ENCODE measurements at places on chromosomes 12 and 14.

DNA sequence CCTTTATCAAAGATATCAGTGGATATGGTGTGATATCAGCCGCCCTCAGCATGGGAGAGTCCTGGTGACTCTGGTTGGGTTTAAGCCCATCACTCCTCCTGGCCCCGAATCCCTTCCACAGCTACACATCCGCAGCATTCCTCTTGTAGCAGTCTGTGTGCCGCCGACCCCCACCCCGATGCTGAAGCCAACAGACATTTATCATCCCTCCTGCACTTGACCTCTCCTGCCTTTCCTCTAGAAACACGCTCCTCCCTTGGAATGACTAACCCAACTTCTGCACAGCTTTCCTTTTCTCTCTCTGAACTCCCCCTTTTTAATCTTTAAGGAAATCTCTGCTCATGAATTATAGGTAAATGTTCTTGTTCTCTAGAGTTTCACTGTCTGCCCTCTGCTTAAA is 250.9 kb upstream of the FOXN3 start:
- no peak for DNase-seq

- no peak for DNase-seq
Measured at GRCh38 chr12:99390707-99391106, 256.8 kb upstream of the GARIN6 start.

DNA sequence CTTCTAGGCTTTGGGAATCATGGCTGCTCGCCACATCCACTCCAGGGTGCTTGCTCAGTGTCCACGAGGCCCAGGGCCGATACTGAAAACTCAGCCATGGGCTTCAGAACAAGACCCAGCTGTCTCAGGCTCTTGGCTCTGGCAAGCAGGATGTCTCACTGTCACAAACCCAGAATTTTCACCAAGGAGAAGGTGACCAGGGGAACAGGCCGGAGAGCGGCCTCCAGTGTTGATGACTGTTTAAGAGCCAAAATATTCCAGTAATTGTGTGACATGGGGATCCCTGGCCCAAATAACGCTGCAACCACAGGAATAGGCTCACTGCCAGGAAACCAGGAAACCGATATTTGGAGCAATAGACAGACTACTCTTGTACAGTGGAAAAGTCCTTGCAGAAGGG is 9.8 kb upstream of the SERPINA5 start:
- no peak for DNase-seq

DNA sequence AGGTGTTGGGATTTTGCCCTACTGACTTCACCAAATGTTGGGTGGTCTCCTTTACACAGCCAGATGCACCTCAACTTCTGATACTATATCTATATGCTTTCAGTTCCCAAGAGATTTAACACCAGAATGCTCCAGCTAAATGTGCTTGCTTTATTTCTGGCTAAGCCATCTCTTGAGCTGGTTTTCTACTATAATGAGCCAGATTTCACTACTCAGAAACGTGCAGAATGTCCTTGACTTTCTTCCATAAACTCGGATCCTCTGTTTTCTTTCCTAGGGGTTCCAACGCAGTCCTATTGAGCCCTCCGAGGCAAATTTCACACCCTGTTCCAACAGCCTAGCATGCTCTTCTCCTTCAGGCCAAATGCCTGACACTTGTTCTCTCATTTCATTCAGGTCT is 200.3 kb downstream of the DPY19L2 start:
- DNase-seq = no peak

GRCh38 chr14:76446921-76447320 is 71.0 kb downstream of the ESRRB start:
- no peak for DNase-seq

- no peak for DNase-seq
Measured at GRCh38 chr14:64704143-64704742, at the start of gene PLEKHG3. TSS of gene PLEKHG3 (plus strand) at chr14:64704424. CDS start at chr14:64727632, 23,208 bp downstream.

DNA sequence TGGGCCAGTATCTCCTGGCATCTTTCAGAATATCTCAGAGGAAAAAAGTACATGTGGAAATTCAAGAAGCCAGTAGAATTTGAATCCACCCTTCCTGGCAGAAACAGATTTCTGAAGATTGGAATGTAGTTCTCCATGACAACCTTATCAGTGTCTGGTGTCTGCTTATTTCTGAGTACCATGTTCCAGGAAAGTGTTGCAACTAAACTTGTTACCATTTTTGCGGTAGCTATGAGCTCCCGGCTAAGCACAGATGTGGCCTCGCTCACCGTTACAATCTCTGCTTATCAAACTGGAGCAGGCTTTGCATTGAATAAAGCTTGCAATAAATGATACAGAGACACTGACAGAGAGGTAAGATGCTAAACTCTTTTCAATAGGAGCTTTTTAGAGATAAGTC is 13.0 kb upstream of the ITPR2 start:
- DNase-seq = peak; percentile 76

DNA sequence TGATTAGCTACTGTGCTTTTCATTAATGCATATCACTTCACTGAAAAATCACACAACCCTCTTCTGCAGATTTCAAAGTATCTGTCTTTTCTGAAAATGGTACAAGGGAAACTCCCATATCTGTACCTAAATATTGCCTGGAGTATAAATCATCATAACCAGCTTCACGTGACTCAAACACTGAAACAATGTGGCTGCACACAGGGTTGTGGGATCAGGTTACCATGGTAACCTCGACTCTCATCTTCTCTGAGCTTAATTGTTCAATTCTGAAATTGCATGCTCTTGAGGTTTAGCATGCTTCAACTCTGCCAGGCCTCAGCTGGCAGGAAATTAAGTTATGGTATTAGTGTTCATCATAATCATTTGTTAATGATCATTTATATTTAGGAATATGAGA is 77.5 kb upstream of the CPSF6 start:
- DNase-seq = peak; percentile 59

- no peak for DNase-seq
Measured at GRCh38 chr12:39912211-39912980, 193.5 kb downstream of the SLC2A13 start.

- no peak for DNase-seq
Measured at GRCh38 chr12:97048421-97049035, 141.5 kb downstream of the NEDD1 start.

DNA sequence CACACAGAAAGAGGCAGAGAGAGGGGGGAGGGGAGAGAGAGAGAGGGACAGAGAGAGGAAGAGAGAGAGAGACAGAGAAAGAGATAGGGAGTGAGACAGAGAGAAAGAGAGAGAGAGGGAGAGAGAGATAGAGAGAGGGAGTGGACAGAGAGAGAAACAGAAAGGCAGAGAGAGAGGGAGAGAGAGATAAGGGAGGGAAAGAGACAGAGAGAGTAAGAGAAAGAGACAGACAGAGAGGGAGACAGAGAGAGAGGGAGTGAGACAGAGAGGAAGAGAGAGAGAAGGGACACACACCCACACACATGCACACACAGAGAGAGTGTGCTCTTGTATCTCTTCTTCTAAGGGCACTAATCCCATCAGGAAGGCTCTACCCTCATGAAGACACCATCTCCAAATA is 103.2 kb upstream of the ESRRB start:
- no peak for DNase-seq

DNA sequence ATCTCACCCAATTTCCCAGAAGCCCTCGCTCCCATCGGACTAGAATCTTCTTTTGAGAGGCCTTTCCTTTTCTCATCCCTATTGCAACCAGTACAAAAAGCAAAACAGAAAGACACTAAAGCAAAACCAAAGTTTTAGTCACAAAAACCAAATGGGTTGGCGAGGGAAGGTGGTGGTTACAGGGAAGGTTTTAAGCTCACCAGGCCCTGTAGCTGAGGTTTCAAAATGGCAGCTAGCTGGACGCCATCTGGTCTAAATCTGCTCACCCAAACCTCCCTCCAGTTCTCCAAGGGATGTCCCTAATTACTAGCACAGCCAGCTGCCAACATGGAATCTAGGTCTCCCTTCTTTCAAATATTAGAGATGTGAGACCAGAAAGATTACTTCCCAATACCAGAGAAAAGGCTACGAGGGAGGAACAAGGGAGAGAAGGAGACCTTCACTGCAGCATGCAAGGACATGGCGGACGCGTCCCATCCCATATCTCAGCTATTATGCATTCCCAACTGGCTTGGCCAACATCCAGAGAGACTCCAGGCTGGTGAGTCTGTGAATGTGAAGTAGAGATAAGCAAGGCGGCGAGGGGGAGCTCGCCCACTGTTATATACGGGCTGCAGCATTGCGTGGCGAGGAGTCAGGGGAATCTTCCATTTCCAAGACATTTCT is 70.8 kb downstream of the DPF3 start:
- DNase-seq = no peak

GRCh38 chr14:52836063-52836462 is 44.7 kb upstream of the GNPNAT1 start:
- no peak for DNase-seq

DNA sequence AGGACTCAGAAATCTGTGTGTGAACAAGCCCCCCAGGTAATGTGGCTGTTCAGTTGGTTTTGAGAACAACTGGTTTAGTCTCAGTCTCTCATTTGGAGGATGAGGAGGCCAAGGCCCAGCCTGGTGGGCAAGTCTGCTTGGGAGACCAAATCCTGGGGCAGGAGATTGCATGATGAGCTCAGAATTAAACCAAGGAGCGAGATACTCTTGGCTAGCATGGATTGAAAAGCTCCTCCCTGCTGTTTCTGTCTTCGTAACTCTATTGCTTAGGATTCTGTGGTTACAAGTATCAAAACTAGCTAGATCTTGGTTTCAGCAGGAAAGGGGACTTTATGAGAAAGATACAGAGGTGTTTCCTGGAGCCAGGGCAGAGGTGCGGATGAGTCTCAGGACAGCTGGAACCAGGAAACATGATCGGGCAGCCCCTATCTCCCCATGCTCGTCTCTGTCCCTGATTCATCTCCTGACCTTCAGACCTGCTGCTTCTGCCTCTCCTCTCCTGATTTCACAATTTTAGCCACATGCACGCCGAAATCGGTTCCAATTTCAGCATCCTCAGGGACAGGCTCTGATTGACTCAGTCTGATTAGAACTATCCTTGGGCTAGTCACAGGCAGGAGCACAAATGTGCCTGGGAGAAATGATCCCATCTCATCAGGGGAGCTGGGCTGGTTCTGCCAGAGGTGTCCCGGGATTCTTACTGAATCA is 40.2 kb upstream of the RIN3 start:
- DNase-seq = no peak

DNA sequence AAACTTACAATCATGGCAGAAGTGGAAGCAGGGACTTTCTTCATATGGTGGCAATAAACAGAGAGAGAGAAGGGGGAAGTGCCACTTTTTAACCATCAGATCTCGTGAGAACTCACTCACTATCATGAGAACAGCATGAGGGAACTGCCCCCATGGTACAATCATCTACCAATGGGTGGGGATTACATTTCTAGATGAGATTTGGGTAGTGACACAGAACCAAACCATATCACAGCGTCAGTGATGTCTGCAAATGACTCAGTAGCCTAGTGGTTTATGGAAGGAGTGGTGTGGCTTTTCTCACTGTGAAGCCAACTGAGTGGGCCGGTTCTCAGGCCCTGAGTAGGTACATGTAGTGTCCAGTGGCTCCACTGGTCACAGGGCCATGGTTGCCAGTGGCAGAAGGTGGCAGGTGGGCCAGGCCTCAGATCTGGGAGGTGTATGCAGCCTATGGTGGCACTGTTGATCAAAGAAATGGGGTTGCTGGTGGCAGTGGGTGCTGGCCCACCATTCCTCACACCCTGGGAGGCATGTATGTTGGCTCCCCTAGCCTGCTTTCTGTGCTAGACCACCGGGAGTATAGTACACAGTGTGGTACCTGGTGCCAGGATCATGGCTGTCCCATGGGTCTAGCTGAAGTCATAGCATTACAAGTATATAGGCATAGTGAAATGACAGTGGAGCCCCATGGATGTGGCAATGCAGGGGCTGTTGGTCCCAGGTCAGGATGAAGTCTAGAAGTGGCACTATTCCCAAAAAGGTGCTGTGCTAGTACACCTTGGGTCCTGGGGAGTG is 191.9 kb downstream of the NUBPL start:
- DNase-seq = no peak

DNA sequence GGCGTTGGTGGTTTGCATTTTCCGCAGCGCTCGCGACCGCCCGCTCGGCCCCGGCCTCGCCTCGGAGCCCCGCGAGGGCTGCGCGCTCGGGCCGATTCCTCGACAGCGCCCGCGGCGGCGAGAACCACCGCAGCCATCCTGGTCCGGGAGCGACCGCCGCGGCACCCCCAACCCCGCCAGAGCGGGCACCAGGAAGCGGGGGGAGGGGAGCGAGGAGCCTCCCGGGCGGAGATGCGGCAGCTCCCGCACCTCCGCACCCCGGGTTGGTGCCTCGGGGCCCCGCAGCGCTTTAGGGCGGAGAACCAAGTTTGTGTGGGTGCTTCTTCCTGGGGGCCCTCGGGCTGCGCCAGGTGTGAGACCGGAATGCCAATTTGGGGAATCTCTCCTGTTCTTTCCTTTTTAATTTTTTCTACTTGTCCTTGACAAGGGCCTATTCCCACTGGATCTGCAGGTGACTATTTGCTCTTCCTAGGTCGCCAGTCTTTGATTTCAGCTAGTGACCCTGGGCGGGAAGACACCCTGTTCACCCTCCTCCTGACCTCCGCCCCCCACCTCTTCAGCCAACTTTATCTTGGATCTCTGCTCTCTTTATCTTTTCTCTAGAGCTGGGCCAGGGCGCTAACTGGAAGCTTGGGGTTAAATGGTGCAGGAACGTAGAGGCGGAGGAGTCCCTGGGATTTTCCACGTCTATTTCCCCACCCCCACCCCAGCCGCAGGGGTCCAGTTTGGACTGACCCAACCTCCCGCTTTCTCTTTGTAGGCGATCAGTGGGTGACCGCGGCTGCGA is at the start of gene SOCS2:
Gene SOCS2 (plus strand): TSS at position 751 of the 787 bp plus-strand sequence. CDS start 223 bp downstream, outside the sequence.
- no peak for DNase-seq

DNA sequence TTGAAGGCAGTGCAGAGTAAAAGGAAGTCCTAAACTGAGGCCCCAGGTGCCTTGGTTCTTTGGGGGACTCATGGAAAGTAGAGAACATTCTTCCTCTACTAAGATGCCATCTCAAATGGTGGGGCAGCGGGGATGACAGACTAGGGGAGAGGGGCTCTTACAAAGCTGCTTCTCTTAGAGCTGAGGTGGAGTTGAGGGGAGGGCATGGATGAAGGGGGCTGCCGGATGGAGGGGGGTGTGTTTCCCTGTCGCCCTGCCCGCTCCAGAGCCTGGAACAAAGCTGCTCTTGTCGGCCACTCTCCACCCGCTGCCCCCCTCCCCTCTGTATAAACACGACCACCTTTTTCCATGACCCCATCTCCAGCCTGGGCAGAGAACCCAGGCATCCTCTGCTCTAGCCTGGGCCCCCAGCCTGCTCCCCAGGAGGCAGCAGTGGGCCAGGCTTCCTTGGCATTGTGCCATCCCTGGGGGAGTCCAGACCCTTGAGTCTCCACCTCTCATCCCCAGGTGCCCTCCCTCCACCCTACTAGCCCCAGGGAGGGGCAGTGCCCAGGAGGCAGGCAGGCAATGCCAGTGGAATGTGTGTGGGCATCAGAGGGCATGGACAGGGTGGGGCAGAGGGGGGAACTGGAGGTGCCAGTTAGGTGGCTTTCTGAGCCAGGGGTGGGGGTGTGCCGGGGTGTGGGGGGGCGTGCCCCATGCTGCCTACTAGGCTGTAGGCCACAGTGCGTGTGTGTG is 1.7 kb downstream of the RARG start:
- no peak for DNase-seq

- peak; percentile 21 for DNase-seq
Measured at GRCh38 chr12:110639336-110640141, 25.6 kb downstream of the TCTN1 start.

- DNase-seq = no peak
Measured at GRCh38 chr14:103347091-103347815, 13.2 kb downstream of the EIF5 start.

Measured in retinal pigment epithelial cell (primary cell).